ENCODE measurements at places on chromosomes 11 and 22. TPM values are rescaled to one million over a fixed set of nuclear protein-coding genes. Genes with fewer than 3 reads are reported as not detected.

- H3K4me3 ChIP-seq = no peak overlapping the region
- H3K27me3 ChIP-seq = no peaks in the 10 kb centered on the region
- H3K4me1 ChIP-seq = no peaks in the 10 kb centered on the region
- DNase-seq = no peak
Measured at GRCh38 chr11:129951201-129951865, 51.3 kb downstream of the PRDM10 start.

DNA sequence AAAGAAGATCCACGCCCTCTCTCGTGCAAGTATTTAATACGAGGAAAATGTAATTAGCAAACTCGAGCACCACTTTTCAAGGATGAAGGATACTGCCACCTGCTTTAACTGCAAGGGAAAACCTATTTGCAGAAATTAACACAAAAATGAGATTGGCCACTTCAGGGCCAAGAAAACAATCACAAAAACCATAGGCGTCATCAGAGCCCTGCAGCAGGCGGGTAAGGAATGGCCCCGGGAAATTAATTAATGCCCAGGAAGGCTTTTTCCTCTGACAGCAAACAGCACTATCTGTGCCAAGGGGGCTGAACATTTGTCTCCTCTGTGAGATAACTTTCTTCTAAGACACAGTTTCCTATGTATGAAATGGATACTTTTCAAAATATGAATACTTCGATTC is 255.7 kb downstream of the CTTN start:
- no peaks in the 10 kb centered on the region for H3K4me1 ChIP-seq
- no peaks in the 10 kb centered on the region for H3K36me3 ChIP-seq
- no peak overlapping the region for H3K27ac ChIP-seq
- no peak overlapping the region for H3K4me3 ChIP-seq
- DNase-seq = no peak

DNA sequence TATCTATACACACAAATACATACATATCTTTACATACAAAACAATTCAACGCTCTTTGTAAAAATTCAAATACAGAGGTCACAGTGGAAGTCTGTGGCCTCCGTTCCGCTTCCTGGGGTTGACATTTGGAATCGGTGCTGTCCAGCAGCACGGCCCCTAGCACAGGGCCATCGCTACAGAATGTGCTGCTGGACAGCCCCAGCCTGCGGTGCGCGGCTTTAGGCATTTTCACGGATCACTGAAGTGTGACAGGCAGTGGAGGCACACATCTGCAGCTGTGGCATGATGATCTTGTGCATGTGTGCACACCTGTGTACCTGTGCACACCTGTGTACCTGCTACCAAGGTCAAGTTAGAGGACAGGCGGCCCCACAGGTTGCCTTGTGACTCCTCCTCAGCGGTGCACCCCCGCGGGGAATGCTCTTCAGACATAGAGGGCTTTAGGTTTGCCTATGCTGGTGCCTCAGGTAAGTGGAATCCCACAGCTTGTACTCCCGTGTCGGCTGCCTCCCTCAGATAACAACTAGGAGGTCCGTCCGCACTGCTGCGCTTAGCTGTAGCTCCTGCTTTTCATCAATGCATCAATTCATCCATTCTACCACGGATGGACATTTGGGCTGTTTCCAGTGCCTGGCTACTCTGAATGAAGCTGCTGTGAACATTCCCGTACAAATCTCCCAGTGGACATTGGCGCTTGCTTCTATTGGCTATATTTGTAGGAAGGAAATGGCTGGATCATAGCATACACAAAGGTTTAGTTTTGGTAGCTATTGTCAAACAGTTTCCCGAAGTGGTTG is 29.9 kb downstream of the GAL start:
- no peaks in the 10 kb centered on the region for H3K36me3 ChIP-seq
- DNase-seq = no peak
- H3K27ac ChIP-seq = no peak overlapping the region
- no peak overlapping the region for H3K4me3 ChIP-seq

DNA sequence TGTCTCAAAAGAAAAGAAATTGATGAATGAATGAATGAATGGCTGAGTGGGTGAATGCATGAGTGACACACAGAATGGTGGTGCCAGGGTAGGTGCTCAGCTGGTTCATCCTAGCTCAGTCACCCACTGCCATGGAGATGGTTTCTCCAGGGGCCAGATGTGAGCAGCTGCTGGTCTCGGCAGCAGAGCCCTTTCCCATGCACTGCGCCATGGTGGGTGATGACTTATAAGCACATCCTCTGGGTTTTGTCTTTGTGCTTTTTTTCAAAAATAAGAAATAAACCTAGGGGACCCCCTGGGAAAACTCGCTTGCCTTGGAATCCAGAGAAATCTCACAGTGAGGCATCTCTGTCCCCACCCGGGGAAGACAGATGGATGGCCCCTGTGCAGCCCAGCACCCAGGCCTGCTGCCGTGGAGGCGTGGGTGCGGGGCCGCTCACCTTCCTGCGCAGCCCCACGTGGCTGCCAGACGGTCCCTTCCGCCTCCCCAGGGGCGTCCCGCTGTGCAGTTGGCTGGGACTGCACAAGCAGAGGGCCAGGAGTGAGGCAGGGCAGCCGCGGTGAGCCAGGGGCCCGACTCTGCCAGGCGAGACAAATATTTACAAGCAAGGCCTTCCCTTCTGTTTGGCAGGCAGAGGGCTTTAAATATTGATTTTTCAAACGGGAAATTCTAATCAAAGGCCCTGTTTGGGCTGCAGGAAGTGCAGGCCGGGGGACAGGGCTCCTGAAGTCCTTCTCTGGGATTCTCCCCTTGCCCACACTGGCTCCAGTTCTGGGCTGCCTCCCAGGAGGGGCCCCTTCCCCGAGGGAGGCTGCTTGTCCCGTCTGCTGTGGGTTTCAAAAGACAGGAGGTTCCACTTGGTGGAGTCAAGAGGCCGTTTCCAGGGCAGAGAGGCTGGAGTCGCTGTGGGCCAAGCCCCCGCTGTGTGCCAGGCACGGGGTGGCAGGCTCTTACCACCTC is 24.3 kb downstream of the MPPED1 start:
- H3K4me3 ChIP-seq = no peak overlapping the region
- DNase-seq = no peak
- no peaks in the 10 kb centered on the region for H3K36me3 ChIP-seq

GRCh38 chr11:75150879-75151278 is at the start of gene SLCO2B1:
SLCO2B1 (plus strand) TSS chr11:75151107; CDS start chr11:75151382, 275 bp downstream.
- no peak within 1 kb of the TSS for H3K27ac ChIP-seq
- H3K4me3 ChIP-seq = peak within 1 kb of the TSS; percentile 39
- no peaks in the 10 kb centered on the region for H3K36me3 ChIP-seq
- H3K4me1 ChIP-seq = peaks cover 7% of the 10 kb centered on the region

GRCh38 chr11:44224867-44225501 is 85.0 kb downstream of the ALX4 start:
- H3K36me3 ChIP-seq = no peaks in the 10 kb centered on the region
- no peak overlapping the region for H3K27ac ChIP-seq
- no peak overlapping the region for H3K4me3 ChIP-seq
- H3K4me1 ChIP-seq = peaks cover 13% of the 10 kb centered on the region
- DNase-seq = no peak

- no peaks in the 10 kb centered on the region for H3K4me1 ChIP-seq
- peaks cover 8% of the 10 kb centered on the region for H3K27me3 ChIP-seq
- no peaks in the 10 kb centered on the region for H3K36me3 ChIP-seq
- no peak for DNase-seq
- H3K27ac ChIP-seq = no peak overlapping the region
Measured at GRCh38 chr11:117705866-117706265, 91.2 kb downstream of the DSCAML1 start.

GRCh38 chr11:73982595-73982989 is at the start of gene UCP2:
UCP2 (minus strand) TSS chr11:73982843; CDS start chr11:73978378, 4,465 bp downstream.
- no peaks in the 10 kb centered on the region for H3K36me3 ChIP-seq
- DNase-seq = peak; percentile 82
- no peaks in the 10 kb centered on the region for H3K27me3 ChIP-seq
- H3K4me3 ChIP-seq = peak within 1 kb of the TSS; percentile 66

DNA sequence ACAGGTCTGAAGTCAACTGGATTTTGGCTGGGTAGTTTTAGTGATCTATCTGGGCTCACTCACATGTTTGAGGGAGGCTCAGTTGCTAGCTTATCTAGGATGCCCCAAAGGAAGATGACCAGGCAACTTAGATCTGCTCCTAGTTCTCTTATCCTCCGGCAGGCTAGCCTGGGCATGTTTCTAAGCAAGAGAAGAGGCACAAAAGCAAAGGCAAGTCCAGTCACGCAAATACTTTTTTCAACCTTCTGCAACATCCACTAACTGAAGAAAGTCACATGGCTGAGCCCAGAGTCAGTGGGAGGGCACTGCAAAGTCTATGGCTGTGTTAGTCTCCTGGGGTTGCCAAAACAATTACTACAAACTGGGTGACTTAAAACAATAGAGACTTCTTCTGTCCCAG is 32.9 kb upstream of the FSHB start:
- H3K27ac ChIP-seq = no peak overlapping the region
- no peak overlapping the region for H3K4me3 ChIP-seq
- no peaks in the 10 kb centered on the region for H3K27me3 ChIP-seq
- no peak for DNase-seq
- H3K4me1 ChIP-seq = no peaks in the 10 kb centered on the region

- H3K27ac ChIP-seq = peak overlapping the region; percentile 29
- H3K4me3 ChIP-seq = no peak overlapping the region
- no peaks in the 10 kb centered on the region for H3K27me3 ChIP-seq
- peak; percentile 55 for DNase-seq
Measured at GRCh38 chr22:35430897-35431322, 31.0 kb downstream of the MCM5 start.

- no peaks in the 10 kb centered on the region for H3K36me3 ChIP-seq
- H3K27me3 ChIP-seq = no peaks in the 10 kb centered on the region
- no peak overlapping the region for H3K27ac ChIP-seq
- no peak overlapping the region for H3K4me3 ChIP-seq
- no peak for DNase-seq
Measured at GRCh38 chr11:85826116-85826855, 15.3 kb upstream of the SYTL2 start.

DNA sequence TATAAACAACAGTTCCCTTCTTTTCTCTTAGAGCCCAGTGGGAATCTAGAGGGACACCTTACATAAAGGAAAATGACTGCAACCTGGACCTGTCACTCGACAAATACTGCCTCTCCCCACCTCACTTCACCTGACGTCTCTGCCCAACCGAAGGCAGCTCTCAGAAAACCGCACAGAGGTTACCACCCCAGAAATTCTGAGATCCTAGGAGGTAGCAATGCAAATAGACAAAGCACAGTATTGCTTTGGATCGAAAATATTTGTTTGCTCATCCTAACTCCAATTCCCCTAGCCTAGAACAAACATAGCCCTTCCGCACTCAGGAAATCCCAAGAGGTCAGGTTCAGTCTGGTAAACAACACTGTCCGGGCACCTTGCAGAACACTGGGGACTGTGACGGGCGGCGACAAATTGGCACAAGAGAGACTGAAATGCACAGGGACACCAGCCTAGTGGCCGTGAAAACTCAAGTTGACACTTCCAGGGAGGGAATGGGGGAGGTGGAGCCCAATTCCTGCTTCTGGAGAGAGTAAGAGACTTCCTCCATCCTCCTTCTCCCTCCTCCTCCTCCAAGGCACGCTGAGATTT is 420 bp upstream of the TRIM44 start:
- no peaks in the 10 kb centered on the region for H3K27me3 ChIP-seq
- DNase-seq = no peak
- H3K36me3 ChIP-seq = no peaks in the 10 kb centered on the region
- peak overlapping the region; percentile 90 for H3K4me3 ChIP-seq

GRCh38 chr22:38177926-38178604 is 3.6 kb downstream of the PLA2G6 start:
- H3K4me3 ChIP-seq = no peak overlapping the region
- H3K27ac ChIP-seq = peak overlapping the region; percentile 97
- peak; percentile 95 for DNase-seq

DNA sequence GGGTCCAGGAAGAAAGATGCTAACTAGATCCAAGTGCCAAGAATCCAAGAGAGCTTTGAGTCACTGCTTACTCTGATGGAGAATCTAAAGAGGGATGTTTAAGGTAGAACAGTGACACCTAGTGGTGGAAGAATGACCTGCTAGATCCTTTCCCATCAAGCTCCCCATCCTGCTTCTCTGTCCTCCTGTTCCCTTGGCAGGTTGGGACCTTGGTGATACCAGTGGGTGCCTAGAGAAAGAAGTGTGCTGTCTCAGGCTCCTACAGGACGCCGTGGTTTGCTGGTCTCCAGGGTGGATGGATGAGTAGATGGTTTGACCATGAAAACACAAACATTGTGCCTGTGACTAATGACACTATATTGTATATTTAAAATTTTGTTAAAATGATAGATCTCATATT is 383.7 kb downstream of the TMEM135 start:
- H3K4me1 ChIP-seq = peaks cover 9% of the 10 kb centered on the region
- no peak overlapping the region for H3K27ac ChIP-seq
- H3K36me3 ChIP-seq = no peaks in the 10 kb centered on the region
- H3K4me3 ChIP-seq = no peak overlapping the region

VSIG10L2 gene
- not detected for total RNA-seq

KCNJ4 gene
- not detected for total RNA-seq

TSGA10IP gene
- total RNA-seq = not detected

ZNF215 gene
- total RNA-seq = 0.44 TPM

CYP2R1 gene
- 4.8 TPM for total RNA-seq

TMPRSS13 gene
- not detected for total RNA-seq

PARVA gene
- total RNA-seq = 9.7 TPM

All from gastrocnemius medialis (tissue), 4 donors.